ENCODE measurements at places on chromosomes 7 and 10.
A peak's percentile ranks its signal among the peaks of the same experiment; 100 is the strongest.

GRCh38 chr7:23055582-23056178 lies 41.8 kb upstream of the HYCC1 start:
- peak; percentile 31 for DNase-seq

DNA sequence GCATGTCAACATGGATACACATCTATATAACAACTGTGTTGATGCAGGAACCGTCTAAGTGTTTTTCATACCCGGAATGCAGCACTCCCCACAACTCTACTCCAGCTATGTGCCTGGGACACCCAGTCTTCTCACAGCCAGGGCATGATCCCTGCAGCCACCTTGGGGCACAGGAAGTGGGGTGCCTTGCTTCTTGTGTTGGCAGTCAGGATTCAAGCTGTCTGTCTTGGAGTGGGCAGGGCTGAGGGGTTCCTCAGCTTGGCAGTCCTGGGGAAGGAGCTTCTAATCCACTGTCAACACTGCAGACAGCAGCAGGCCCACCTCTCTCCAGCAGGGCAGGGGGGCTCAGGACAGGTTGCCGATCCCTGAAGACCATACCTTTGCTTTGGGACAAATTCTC lies 41.3 kb downstream of the DRGX start:
- no peak for DNase-seq

GRCh38 chr7:81441750-81442149 lies 328.1 kb downstream of the HGF start:
- DNase-seq, result no peak

- DNase-seq, result no peak
These were observed 24.0 kb upstream of the ACTR3B start for GRCh38 chr7:152735443-152736004.

- no peak for DNase-seq
These were observed 96.9 kb upstream of the PPP1R9A start for GRCh38 chr7:94810496-94810895.
